Amniotic stem cell (primary cell): ENCODE measurements at places on chromosomes 5 and 9.
A peak's percentile ranks its signal among the peaks of the same experiment; 100 is the strongest.

DNA sequence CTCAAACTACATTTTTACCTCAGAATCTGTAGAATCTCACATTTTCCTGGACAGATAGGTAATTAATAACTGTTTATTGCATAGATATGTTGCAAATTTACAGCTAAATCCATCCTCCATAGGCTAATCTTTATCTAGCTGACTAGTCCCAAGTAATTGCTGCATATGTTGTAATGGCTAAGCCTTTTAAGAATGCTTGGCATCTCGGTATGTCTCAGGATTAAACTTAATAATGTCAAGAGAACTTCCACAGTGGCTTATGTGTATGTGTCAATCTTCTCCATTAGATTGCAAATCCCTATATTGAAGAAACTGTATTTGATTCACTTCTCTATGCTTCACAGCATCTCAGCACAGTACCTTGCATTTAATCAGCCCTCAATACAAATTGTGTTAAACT is 131.9 kb downstream of the PRDM9 start:
- no peak for DNase-seq

DNA sequence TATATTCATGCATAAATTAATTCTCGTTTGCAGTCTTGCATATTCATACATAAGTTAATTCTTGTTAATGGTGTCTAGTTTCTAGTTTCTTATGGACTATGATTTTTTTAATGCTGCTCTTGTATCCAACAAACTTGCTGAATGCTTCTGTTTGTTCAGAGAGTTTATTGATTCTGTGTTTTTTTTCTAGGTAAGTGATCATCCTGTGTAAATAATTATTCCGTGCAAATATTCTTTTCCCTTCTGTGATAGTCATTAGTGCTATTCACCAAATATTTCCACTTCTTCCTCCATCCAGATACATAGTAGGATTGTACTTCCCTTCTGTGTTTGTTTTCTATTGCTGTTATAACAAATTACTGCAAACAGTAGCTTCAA is 35.8 kb upstream of the SHISAL2B start:
- DNase-seq, result no peak

DNA sequence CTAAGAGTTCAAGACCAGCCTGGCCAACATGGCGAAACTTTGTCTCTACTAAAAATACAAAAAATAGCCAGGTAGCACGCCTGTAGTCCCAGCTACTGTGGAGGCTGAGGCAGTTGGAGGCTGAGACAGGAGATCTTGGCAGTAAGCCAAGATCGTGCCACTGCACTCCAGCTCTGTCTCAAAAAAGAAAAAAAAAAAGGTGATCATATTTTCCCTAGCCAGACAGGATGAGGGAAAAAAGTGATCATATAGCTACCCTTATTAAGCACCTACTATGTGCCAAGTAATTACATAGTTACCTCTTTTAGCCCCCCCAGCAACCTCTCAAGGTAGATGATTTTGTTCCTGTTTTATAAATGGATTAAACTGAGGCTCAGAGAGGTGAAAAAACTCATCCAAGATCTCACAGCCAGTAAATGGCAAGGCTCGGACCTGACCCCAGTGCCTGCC is 18.1 kb upstream of the RPL26L1 start:
- no peak for DNase-seq

DNA sequence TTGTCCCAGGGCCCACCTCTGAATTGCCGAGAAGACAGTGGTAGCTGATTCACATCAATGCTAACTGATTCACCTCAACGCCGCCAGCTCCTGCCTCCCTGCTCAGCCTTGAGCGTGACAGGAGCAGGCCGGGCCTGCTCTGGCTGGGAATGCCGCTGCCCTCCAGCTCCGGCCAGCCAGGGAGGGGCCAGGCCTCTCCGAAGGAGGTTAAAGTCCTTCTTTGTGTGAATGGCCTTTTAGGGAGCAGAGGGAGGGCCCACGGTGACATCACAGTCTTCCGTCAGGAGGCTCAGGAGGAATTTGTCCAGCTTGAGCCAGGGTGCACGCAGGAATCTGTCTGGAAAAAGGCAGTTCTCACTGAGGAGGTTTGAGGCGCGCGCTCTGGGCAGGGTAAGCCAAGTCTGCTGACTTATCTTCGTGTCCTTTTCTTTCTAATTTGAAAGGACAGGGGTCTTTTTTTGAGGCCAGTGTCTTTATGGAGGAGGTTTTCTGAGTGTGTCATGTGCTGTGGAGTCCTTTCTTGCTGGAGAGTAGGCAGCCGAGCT is 82.7 kb downstream of the C9orf152 start:
- DNase-seq, result peak; percentile 97

- DNase-seq, result no peak
Measured at GRCh38 chr5:1061916-1062315, 49.9 kb downstream of the SLC12A7 start.

DNA sequence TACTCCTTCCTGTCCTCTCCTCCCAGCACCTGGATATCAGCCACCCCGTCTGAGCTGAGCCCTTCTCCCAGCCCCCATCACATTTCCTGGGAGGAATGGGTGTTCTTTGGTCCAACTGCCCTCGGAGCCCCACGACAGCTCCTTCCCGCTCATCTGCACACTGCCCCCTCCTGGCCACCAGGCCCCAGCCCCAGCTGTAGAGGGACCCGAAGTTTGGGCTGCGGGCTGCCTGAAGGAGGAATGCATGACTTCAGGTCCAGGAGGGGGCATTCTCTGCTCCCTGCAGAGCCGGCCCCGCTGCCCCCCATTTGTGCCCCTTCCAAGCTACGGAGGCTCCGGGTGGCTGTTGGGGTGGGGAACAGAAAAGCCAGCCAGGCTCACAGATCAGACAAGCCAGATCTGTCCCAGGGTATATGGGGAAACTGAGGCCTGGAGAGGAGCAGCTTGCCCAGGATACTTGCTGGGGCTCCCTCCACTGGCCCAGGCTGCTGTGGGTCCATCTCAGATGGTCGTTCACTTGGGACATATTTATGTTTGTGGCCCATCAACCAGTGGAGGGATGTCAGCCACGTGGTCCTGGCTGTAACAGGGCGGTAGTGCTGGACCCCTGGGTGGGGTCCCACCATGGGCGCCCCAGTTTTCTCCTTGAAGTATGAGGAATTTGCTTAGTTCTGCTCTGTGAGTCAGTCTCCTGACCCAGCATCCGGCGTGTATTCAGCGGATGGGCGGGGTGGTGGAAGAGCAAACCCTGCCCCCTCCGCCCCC is 33.1 kb downstream of the DAB2IP start:
- no peak for DNase-seq

DNA sequence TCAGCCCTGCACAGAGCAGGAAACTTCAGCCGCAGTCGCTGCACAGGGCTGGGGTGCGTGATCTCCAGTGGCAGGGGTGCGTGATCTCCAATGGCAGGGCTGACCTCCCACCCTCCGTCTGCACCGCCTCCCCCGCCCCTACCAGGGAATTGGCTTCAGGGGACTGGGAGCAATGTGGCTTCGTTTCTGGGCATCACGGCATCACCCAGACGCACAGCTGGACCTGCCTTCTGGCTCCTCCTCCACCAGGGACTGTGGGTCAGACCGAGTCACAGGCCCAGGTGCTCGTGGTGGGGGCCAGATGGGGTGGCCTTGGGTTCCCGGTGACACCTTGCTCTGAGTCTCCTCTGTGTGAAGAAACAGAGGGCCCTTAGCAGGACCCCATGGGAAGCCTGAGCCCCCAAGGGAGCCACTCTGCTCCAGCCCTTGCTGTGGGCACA is 51.1 kb downstream of the AHRR start:
- DNase-seq, result no peak
